ENCODE measurements at places on chromosomes 12 and 14. TPM values are rescaled to one million over a fixed set of nuclear protein-coding genes. Genes with fewer than 3 reads are reported as not detected.

GPR135 gene
- total RNA-seq, result 1.5 TPM

- DNase-seq, result no peak
Measured at GRCh38 chr12:88743946-88744685, 163.8 kb upstream of the KITLG start.

AKAP5 gene
- total RNA-seq, result 6.1 TPM

CDK17 gene
- 112 TPM for total RNA-seq

Data from endothelial cell (in vitro differentiated cells).